ENCODE measurements at places on chromosomes 6 and 20.

DNA sequence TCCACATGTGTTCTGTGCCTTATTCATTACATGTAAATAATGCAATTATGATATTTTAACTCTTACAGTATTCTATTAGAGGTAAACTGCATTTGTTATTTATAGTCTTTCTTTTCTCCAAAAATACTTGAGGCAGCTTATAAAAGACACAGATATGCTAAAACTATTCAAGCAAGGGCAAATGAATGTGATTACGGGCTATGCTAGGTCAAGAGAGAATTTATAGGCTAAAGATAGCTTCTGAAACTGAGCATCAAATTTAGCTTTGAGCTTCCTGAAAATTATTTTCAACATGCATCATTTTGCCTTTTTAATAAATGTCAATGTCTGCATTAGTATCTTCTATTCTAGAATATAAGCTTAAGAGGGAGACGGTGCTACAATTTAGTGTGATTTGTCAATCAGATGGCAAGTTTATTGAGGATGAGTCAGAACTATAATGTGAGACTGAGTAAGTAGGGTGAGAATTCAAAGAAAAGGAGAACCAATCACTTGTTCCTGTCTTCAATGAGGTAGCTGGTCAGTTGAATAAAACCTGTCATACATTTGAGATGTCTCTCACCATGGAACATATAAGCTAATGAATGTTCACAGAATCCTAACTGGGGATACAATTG is 669.4 kb upstream of the CITED2 start:
- DNase-seq, result no peak

- no peak for DNase-seq
Measured at GRCh38 chr6:364609-365540, 26.7 kb upstream of the IRF4 start.

GRCh38 chr6:99030915-99031314 is 83.2 kb upstream of the FBXL4 start:
- no peak for DNase-seq

GRCh38 chr6:36242626-36243025 is 27.2 kb upstream of the PNPLA1 start:
- DNase-seq, result no peak

- DNase-seq, result no peak
Measured at GRCh38 chr20:46200582-46201570, 82.8 kb downstream of the CD40 start.

- no peak for DNase-seq
Measured at GRCh38 chr6:54775576-54775975, 71.0 kb upstream of the FAM83B start.

DNA sequence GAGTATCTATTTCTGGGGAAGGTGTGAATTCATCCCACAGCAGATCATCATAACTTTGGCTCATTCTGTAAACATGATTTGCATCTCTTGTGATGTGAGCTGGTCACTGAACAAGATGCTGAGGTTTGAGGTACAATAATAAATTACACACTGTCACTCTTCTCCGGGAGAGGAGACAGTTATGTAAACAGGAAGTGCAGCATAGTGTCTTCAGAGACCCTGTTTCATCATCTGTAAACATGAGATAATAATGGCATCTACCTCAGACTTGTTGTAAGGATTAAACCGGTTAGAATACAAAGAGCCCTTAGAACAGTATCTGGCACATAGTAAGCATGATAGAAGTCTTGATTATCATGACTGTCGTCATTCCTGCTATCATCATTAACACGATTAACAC is 125.2 kb downstream of the TBC1D7 start:
- no peak for DNase-seq

GRCh38 chr6:110748453-110748852 is 66.8 kb downstream of the CDK19 start:
- no peak for DNase-seq

- DNase-seq, result no peak
Measured at GRCh38 chr6:136609873-136610706, 59.9 kb upstream of the MAP7 start.

DNA sequence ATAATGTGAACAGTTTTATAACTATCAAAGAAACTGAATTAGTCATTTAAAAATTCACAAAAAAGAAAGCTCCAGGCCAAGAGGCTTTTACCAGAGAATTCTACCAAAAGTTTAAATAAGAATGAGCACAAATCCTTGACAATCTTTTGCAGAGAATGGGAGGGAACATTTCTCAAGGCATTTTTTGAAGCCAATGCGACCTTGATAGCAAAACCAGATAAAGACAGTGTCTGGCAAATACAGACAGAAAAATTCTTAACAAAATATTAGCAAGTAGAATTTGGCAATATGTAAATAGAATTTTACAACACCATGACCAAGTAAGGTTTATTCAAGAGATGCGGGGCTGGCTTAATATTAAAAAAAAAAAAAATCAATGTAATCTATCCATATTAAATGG is 41.7 kb downstream of the RNF24 start:
- DNase-seq, result no peak

DNA sequence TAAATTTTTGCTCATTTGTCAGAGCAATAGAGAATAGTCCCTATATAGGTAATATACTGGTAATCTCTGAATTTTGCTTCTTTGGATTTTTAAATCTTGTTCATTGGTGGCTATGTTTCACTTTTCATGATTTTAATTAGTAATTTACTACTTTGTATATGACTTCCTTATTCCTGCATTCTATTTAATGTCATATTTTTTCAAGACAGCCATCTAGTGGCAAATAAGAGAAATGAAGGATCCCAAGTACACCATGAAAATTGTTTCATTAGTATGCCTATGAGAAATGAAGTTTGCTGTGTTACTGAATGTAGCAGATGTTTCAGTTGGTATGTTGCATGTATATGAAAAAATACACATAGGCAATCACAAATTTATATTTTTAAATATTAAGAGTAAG is 82.4 kb downstream of the ZNF292 start:
- no peak for DNase-seq

GRCh38 chr20:24612799-24613775 is 143.7 kb downstream of the SYNDIG1 start:
- no peak for DNase-seq

GRCh38 chr6:40848038-40848437 is 191.0 kb downstream of the UNC5CL start:
- DNase-seq, result no peak

GRCh38 chr6:130558131-130558530 is 192.3 kb downstream of the TMEM200A start:
- DNase-seq, result no peak

- no peak for DNase-seq
Measured at GRCh38 chr20:59837623-59838394, 95.6 kb downstream of the SYCP2 start.

GRCh38 chr6:18424201-18424600 is 37.1 kb downstream of the RNF144B start:
- no peak for DNase-seq

DNA sequence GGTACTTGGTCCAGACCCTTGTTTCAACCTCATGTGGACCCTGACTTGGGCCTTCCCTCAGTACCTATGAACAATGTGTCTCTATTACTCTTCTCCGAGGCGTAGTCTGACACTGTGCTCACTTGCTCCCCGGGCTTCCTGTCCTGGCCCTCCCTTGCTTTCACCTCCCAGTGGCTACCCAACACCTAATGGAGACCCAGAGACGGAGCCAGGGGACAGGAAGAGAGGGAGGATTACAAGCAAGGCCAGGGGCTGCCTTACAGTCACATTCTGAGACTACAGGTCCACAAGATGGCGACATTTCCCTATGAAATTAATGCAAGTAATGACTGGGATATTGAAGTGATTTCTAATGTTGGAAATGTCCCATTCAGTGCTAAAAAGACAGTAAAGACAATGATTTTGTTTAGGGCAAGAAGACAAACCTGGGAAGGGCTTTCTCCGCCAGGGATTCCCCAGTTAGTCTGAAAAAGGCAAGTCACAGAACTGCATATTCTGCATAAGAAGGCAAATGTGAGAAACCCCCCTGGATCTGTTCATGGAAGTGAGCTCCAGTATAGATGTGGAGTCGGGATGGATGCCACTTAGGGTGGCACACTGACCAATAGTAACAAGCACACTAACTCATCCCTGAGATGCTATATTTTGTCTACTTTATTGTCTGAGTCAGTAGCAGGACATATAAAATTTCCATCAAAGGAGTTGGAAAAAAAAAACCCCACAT is 44.0 kb upstream of the ZBTB24 start:
- DNase-seq, result no peak

DNA sequence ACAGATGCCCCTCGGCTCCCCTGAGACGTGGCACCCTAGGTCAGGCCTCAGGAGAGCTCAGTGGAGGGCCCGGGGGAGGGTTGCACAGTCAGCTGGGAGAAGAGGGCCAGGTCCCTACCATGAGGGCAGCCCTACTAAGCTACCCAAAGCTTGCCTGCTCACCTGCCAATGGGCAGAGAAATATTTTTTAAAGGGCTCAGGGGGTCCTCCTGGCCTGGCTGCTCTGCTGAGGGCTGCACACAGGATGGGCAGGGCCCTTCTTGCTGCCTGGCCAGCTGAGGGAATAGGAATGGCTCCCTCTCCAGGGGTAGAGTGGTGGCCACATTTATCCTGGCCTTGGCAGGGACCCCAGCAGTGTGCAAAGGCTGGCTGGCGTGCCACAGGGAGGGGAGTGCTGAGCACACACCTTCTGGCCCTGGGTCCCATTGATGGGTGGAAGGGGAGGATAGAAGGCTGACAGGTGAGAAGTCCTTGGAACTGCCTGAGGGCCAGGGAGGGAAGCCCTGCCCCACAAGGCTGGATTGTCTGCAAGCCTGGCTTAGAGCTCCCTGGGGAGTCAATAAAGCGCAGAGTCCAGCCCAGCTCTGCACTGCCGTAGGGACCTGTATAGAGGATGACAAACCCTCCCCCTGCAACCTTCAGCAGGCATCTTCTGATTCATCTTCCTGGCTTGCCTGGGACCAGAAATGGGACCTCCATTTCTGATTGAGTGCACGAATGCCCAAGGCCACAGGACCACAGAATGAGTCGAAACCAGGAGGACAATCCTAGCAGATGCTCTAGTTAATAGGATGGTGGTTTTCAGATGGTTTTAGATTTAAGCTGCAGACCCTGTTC is 62.1 kb downstream of the NOL4L start:
- DNase-seq, result no peak

DNA sequence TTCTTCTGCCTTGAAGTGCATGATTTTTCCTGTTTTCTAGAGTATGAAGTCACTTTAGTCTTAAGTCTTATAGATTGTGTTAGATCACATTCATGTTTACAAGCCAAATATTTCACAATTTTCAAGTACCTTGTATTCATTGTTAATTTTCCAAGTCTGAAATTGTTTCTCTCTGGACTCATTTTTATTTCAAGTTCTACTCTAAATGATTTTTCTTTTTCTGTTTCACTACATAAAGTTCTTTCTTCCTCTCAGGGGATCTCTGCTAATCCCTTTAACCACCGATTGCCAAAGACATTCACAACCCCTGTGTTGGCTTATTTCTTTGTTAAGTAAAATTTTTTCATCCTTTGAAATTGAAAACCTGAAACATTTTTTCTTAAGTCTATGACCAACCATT is 805.7 kb downstream of the KIF16B start:
- no peak for DNase-seq

GRCh38 chr6:159056899-159057298 is 12.1 kb upstream of the TAGAP start:
- no peak for DNase-seq

DNA sequence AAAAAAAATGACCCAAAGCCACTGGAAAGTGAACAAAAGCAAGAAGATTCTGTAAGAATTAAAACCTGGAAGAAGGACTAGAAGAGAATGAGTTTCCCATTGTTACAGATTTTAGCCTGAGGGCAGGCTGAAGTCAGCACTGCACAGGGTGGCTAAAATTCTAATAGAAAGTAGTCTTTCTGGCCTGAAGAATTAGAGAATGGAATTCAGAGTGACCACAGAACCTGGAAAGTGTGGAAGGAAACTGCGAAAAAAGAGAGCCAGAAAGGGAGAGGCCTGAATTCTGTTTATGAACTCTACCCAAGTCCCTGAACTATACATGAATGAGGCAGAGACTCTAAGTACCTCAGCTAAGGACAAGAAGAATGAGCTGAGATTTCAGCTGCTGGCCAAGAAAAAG is 38.9 kb upstream of the FILIP1 start:
- no peak for DNase-seq

DNA sequence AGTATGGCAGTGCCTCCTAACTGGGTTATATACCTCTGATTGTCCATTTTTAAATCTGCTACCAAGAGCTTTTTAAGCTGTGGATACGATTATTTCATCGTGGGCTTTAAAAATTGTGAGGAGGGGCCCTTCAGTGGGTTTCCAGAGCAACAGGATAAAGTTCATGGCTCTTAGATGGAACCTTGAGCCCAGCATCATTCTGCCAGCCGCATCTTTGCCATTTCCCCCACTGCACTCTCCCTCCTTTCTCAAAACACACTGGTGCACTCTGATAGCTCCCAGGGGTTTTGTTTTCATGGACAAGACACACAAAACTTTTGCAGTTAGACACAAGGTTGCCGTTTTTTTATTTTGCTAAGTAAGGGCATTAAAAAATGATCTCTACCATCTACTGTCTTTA is 54.1 kb downstream of the RREB1 start:
- no peak for DNase-seq

DNA sequence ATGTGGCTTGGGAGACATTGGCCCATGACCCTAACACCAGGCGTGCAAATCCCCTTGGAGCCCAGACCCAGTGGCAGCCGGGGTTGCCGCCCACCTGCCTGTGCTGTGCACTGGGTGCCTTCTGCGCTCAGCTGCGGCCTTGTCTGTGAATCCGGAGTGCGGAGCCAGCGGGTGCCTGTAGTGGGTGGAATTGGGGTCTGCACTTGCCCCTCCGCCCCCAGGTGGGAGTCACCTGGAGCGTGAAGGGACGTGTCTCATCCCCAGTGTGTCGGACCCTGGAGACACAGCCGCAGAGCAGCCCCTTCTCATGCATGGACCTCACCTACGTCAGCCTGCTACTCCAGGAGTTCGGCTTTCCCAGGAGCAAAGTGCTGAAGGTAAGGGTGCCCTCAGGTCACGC is 22.9 kb upstream of the PYGB start:
- DNase-seq, result no peak

- no peak for DNase-seq
Measured at GRCh38 chr6:98841621-98842341, 7.4 kb downstream of the POU3F2 start.

DNA sequence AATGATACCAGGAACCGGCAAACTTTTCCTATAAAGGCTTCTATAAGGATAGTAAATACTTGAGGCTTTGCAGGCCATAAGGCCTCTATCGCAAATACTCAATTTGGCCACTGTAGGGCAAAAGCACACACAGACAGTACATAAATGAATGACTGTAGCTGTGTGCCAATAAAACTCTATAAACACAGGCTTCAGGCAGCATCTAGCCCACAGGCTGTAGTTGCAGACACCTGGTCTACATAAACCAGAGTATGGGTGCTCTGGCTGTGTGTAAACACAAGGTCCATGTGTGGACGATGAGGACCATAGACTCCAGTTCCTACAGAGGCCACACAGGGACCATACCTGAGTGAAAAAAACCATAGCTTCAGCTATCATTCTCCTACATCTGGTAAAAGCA is 52.2 kb downstream of the ZMYND8 start:
- no peak for DNase-seq

All from stimulated activated CD8-positive, alpha-beta memory T cell treated with anti-CD3 and anti-CD28 coated beads, Interleukin-15, amount 100 ng/mL, for 48 hours (primary cell).